Stimulated activated CD8-positive, alpha-beta memory T cell treated with anti-CD3 and anti-CD28 coated beads, Interleukin-15, amount 100 ng/mL, for 24 hours (primary cell): ENCODE measurements at places on chromosomes 1 and 21.

DNA sequence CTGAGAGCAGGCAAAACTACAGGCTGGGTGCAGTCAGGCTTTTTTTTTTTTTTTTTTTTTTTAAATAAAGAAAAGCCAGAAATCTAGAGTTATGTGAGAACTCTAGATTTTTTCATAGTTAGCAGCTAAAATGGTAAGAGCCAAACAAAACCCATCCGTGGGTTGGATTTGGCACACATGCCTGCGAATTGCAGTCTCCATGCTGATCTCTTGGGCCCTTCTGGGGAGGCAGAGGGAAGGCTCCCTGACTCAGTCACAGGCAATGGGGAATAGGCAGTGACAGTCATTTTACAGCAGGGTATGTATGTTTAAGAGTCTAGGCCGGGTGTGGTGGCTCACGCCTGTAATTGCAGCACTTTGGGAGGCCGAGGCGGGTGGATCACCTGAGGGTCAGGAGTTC is 2.6 kb downstream of the TXLNA start:
- no peak for DNase-seq

GRCh38 chr1:187034501-187034900 is 205.8 kb downstream of the PLA2G4A start:
- no peak for DNase-seq

DNA sequence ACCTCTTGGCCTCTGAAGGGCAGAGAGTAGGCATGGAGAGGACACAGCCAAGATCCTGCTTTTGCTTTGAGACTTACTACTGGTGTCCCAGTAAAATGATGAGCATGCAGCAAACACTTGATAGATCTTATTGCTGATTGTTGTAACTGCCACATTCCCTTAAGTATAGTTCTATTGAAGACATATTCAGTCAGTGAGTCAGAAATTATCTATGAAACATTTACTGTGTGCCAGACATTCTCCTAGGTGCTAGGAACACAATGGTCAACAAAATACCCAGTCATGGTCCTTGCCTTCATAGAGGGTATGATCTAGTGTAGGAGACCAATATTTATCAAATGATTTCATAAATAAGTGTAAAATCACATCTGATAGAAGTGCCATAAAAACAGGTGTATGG is 13.6 kb downstream of the STYXL2 start:
- no peak for DNase-seq

- DNase-seq = no peak
These were observed 29.8 kb downstream of the PGM1 start for GRCh38 chr1:63622849-63623566.

GRCh38 chr1:6288665-6289064 is 27.8 kb upstream of the GPR153 start:
- no peak for DNase-seq

- peak; percentile 34 for DNase-seq
These were observed 15.6 kb upstream of the RAP1A start for GRCh38 chr1:111603979-111604378.
